ENCODE measurements at places on chromosomes 6 and 20.

DNA sequence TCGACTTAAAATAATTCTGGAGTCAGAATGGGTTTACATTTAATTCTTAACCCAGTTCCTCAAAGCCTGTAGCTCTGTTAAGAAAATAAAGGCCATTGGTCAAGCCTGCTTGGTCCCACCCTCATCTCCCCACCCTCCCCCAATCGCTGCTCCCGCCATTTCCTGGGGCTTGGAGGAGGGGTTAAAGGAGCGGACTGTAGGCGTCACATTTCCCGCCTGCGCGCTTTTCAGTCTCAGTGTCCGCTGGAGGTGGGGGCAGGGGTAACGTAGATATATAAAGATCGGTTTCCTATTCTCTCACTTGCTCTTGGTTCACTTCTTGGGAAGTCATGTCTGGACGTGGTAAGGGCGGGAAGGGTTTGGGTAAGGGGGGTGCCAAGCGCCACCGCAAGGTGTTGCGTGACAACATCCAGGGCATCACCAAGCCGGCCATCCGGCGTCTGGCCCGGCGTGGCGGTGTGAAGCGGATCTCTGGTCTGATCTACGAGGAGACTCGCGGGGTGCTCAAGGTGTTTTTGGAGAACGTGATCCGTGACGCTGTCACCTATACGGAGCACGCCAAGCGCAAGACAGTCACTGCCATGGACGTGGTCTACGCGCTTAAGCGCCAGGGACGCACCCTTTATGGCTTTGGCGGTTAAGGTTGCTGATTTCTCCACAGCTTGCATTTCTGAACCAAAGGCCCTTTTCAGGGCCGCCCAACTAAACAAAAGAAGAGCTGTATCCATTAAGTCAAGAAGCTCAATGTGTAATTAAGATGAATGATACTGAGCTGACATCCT, 58.9 kb downstream of the TRIM38 start:
- peak; percentile 78 for DNase-seq

- DNase-seq = no peak
Measured at GRCh38 chr20:59677586-59677985, 73.2 kb downstream of the PHACTR3 start.

DNA sequence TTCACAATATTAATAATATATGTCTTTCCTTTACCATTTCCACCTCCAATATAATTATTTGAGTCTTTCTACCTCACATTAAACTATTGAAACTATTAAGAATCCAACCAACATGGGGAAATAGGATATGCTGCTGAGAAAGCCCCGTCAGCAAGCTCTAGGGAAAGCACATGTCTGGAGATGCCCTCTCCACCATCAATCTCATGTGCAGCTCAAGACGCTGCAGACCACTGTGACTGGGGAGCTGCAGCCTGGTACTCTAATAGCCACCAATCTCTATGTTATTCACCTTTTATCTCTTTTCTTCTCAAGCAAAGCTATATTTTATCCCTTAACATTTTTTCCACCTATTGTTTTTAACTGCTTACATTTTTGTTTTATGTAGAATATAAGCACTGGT, 50.3 kb downstream of the COL9A1 start:
- DNase-seq = no peak

DNA sequence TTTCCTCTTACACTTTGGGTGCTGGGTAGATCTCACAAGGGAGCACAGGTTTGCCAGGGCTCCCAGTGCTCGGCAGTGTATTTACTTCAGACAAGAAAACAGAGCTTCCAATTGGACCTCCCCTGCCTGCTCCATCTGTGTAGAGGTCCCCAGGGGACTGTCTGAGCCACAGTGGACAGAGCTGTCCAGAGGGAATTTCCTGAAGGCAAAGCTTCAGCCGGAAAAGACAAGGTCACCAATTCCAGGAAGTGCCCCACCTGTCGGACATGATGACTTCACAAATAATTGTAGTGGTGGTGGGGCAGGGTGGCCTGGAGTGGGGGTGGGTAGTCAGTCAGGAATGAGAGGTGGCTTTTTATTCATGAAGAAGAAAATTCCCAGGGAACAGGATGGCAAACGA, 18.6 kb downstream of the ADGRF5 start:
- no peak for DNase-seq

- DNase-seq = no peak
Measured at GRCh38 chr6:6248651-6249050, 71.8 kb downstream of the F13A1 start.

DNA sequence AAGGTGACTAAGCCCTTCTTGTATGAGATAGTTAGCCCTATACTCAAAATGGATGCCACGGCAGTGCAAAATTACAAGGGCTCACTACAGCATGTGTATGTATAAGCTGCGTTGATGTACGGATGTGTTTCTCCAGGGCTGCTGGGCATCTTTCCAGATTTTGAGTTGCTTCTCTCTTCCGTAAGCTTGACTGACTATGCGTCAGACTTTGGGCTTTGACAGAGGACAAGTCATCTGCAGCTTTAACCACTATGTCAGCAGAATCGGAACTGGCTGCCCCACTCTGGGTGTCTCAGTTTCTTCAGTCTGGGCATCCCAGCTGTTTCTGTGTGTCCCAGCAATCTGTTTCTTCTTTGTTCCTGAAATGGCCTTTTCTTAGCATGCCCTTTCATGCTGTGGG, 241.6 kb downstream of the BTBD3 start:
- no peak for DNase-seq

DNA sequence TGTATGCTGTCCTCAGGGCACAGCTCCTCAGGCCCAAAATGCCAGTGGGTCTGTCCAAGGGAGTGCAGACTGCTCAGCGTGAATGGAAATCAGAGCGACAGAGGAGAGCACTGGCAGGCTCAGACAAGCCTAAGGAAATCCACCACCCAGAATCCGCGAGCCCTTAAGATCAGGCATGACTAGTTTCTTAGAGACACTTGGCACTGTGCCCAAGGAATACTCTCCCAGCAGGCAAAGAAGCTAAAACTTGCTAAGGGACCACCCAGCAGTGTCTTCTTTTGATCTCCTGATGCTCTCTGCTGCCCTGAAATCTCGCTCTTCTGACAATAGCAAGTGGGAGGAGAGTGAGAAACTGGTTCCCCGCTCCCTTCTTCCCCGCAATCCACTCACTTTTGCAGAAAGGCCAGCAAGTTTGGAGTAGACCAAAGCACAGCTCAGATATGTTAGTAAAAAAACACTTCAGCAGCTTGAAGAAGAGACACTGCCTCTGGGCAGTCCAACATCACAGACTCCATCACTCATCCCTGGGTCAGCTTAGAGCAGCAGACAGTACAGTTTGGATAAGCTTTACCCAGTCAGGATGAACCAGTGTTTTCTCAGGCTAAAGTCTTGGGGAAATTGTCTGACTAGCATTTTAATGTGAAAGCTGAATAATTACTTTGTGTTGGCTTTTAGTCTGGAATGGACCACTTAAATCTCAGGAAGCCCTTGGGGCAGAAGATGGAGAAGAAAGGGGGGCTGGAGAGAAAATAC, 32.4 kb downstream of the TRAF3IP2 start:
- DNase-seq = no peak

- no peak for DNase-seq
Measured at GRCh38 chr6:70281923-70282311, 21.0 kb downstream of the COL9A1 start.

All from GM04504 (cell line).